ENCODE measurements at places on chromosomes 2 and 18. TPM values are rescaled to one million over a fixed set of nuclear protein-coding genes. Genes with fewer than 3 reads are reported as not detected.

- DNase-seq: no peak
Observed at GRCh38 chr18:76405681-76406356, 89.2 kb downstream of the ZNF516 start.

- DNase-seq: no peak
Observed at GRCh38 chr2:227320305-227321094, 4.6 kb upstream of the MFF start.

Gene MYCN
- 46.6 TPM for total RNA-seq

Gene ATP9B
- 15.8 TPM for total RNA-seq

- DNase-seq: no peak
Observed at GRCh38 chr2:7866825-7867224, 815.0 kb upstream of the ID2 start.

GRCh38 chr2:170339322-170339721 is 161.4 kb downstream of the MYO3B start:
- no peak for DNase-seq

Gene CYBRD1
- total RNA-seq: 6.5 TPM

- no peak for DNase-seq
Observed at GRCh38 chr18:63160172-63160995, 159.2 kb downstream of the BCL2 start.

DNA sequence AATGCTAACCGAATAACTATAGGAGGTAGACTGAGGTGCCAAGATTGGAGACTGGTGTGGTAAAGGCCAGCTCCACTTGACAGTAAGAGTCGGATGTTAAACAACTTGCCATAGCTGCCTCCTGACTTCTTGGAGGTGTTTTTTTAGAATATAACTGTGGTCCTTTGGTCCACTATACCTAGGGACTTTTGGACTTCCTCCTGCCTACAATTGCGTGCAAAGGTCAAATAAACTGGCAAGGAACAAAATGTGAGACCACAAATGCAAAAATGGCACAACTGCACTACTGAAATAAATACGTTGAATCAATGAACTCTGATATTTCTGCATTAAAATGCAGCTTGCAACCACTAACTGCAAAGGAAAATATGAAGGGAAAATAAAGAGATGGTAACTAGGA is 338.6 kb downstream of the NRXN1 start:
- DNase-seq: no peak

DNA sequence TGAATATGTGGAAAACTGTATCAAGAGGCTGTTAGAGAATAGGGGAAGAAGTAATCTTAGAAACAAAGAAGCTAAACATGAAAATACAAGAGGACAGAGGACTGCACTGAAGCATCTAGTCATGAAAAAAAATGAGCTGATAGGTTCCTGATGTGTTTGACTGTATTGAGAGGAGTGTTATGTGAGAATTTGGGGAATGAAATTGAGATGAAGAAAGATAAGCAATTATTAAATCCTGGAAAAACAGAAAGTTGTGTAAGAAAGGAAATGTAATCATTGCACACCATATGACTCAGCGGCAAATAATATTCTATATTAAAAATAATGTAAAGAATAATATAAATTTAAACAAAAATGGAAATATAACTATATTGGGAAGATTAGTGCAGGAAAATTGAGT is 71.2 kb downstream of the SEMA4F start:
- DNase-seq: no peak

DNA sequence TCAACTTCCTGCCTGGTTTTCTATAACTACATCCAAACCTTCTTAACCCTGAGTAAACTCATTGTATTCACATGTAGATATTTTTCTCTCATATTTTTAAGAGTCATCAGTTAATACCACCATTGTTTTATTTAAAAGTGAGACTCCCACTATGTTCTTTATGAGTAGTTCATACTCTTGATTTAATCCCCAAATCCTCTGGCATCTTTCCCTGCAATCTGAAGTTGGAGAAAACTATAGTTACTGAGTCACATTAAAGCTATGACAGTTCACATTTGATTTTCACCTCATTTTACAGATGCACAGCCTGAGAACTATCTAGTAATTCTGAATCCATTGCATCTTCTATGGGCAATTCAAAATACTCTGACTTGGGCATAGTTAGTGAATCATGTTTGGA is 1358.7 kb upstream of the NRXN1 start:
- no peak for DNase-seq

GRCh38 chr2:16303273-16303577 is 362.4 kb downstream of the CYRIA start:
- no peak for DNase-seq

DNA sequence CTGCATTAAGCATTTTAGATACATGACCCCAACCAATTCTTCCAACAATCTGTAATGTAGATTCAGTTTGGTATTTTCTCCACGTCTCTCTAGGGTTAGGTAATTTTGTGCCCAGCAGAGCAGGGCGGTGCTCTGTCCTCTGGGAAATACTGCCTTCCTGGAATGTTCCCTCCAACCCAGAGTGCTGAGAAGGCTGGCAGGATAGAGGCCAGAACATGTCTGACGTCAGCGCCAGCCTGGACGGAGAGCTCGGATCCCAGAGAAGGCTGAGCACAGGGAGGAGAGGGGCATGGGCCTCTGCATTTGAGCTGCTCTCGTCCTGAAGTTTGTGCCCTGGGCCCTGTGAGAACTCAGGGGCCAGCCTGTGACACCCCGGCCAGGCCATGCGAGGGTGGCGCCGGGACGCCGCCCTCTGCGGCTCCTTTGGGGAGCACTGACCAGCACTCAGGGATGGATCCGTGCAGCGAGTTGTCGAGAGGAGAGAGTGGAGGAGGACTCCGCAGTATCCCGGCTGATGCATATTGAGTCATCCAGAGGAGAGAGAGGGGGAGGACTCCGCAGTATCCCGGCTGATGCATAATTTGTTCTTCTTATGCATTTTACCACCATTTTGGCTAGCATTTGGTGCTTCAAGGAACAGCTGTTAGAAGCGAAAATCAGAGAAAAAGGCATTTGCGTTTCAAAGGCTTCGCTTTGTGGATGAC is 80.0 kb upstream of the PXDN start:
- no peak for DNase-seq

GRCh38 chr2:167987558-167987957 is 259.8 kb downstream of the STK39 start:
- no peak for DNase-seq

- DNase-seq: no peak
Observed at GRCh38 chr2:234885886-234886285, 65.9 kb upstream of the SH3BP4 start.

Gene TMEM185B
- 69.9 TPM for total RNA-seq

Gene COA5
- 35.7 TPM for total RNA-seq

- no peak for DNase-seq
Observed at GRCh38 chr18:54358495-54359040, 862 bp downstream of the C18orf54 start.

DNA sequence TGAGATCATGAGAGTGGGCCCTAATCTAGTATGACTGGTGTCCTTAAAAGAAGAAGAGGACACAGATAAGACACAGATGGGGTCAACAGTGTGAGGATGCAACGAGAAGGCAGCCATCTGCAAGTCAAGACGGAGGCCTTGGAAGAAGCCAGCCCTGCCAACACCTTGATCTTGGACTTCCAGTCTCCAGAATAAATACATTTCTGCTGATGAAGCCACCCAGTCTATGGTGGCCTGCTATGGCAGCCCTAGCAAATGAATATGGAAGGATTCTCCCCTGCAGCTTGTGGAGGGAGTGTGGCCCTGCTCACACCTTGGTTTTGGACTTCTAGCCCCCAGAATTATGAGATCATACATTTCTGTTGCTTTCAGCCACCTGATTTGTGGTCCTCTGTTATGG is 12.3 kb downstream of the CTIF start:
- no peak for DNase-seq

Data from Caco-2 (cell line).